Activated naive CD4-positive, alpha-beta T cell (primary cell): ENCODE measurements at places on chromosomes 2 and 18.

GRCh38 chr2:220916931-220917330 is 655.2 kb downstream of the EPHA4 start:
- no peak for DNase-seq

DNA sequence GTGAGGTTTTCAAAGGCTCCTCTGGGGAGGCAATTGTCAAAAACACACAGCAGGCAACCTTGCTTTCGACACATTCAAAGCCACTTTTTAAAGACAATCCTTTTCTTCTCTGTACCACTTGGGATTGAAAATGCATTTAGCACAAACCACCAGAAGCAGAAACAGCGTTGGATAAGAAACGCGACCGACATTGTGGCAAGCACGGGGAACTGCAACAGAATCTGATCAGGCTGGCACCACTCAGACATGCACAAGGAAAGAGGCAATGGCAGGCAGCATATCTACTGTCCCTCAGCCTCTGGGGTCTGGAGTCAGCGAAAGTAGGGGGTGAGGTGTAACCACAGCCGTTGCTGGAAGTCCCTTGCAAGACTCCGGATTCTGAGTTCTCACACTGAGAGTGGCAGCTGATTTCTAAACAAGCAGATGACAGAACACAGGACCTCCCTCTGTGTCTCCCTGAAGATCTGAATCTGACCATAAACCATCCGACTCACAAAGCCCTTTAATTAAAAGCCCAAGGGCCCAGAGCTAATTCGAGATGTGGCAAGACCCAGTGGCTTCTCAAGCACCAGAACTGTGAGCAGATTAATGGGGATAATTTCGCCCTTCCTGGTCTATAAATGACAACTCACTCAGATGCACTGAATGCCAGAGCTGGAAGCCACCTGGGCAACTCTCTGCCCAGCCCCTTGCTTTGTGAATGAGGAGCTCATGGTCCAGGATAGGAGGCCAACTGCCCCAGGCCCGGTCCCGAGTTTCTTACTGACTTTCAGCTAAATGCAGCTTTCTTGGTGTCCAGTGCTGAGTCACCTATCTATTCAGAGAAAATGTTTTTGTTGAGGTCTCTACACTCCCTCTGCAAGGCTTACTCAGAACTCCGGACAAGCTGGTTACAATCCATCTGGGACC is 29.6 kb downstream of the CYRIA start:
- no peak for DNase-seq

DNA sequence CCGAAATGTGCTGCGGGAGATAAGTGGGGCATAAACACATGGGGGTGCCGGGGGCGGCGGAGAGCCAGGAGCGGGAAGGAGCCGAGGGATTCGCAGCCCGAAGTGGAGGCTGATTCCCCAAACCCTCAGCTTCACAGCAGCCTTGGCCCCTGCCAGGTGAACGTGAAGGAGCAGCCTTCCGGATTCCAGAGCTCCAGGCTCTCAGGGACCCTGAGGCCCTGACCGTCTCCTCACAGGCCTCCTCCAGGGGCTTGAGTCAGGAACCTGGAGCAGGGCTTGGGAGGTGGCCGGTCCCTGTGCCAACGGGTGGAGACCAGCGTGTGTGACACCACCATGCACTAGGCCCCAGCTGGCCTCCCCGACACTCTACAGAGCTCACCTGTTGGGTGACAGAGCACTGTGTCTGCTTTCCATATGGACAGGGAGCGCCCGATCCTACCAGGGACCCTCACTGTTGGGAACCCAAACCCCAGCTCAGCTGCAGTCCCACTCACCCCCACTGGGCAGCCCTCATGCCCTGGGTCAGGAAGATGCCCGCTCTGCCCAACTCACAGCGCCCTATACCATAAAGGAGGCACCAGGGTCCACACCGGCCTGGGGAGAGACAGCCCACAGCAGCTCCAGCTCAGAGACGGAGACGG is 117.6 kb upstream of the OTOS start:
- no peak for DNase-seq

DNA sequence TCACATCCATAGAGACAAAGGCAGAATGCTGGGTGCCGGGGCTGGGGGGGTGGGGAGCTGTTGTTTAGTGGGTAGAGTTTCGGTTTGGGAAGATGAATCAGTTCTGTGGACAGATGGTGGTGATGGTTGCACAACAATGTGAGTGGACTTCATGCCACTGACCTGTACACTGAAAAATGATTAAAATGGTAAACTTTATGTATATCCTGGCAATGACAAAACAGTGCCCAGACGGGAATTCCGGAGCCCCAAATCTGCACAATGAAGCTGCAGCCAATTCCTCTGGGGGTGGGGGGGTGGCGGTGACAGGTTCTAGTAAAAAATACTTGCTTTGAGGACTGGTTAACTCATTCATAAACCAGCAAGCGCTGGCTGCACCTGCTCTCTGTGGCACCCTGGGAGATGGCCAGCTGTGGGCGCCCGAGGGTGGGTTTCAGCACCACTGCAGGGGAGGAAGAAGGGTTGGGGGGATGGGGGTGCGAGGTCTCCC is 81.8 kb upstream of the HPCAL1 start:
- DNase-seq: no peak

GRCh38 chr2:115554153-115554552 is 1111.7 kb downstream of the DPP10 start:
- DNase-seq: no peak

DNA sequence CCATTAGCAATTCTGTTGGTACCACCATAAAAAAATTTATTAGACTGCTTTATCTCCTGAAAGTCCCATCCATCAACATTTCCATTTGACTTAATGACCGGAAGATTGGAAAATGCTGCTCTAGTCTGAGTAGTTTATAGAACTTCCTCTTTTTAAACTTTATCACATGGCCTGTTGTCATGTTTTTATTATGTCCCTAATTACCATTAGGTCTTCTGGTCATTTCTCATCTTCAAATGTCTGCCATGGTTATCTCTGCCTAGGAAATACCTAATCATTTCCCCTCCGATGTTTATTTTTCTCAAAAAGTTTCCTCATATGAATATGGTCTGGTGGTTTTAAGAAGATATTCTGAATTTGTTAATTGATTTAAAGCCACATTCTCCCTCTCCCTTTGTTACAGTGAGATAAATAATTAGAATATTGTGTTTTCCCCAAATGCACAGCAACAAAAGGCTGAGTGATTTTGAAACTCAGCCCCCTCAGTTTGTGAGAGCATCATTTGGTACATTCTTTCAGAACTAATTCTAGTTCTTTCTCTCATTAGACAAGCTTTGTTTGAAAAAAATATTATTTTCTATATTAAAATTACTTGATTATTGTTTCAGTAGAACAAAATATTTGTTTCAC is 317.1 kb upstream of the ST6GAL2 start:
- no peak for DNase-seq

DNA sequence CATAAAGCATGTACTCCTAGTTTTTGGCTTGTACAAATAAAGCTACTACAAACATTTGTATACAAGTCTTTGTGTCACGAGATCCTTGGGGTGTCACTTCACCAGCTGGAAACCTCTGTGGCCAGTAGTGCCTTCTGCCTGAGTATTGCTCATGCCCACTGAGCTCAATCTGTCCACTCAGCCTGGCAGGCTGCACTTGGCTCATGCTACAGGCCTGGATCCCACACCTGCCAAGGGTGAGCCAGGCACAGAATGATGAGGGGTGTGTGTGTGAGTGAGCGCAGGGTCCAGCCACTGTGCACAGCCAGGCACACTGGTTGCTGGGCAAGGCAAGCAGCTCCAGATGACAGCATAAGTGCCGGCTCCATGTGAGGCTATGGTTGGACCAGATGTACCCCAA is 13.1 kb downstream of the SRD5A2 start:
- DNase-seq: no peak

- DNase-seq: no peak
These were observed 31.6 kb upstream of the NCK2 start for GRCh38 chr2:105712981-105713596.

DNA sequence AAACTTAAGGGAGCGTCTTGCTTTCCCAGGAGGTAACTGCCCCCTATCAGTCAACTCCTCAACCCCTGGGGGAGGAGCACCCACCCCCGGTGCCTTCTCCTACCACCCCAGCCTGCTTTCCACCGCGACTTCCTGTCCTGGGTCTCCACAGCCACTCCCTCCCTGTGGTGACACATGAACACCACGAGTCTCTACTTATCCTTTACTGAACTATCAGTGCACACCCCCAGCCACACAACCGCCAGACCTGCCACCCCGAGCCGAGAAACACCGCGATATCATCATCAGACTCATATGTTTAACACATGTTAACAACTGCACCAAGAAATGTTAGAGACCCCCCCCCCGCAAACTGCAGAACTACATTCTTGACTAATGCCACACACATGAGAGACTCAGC is 43.3 kb downstream of the LONRF2 start:
- DNase-seq: no peak

DNA sequence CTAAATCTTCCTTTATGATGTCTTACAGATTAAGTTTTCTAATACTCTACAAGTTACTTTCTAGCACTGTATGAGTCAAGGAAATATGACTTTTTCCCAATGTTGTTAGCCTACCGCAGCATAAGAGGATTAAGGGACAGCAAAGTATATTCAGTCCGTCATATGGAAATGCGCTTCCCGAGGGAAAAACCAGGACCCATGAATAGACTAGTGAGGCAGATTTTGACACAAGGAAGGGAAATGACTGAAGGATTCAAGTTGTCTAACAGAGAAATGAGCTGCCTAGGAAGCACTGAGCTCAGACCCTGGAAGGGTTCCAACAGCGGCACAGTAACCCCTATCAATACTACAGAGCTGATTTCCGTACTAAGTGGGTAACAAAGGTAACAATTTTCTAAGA is 12.0 kb downstream of the SEPTIN10 start:
- no peak for DNase-seq
